ENCODE measurements at places on chromosomes 2 and 18.

DNA sequence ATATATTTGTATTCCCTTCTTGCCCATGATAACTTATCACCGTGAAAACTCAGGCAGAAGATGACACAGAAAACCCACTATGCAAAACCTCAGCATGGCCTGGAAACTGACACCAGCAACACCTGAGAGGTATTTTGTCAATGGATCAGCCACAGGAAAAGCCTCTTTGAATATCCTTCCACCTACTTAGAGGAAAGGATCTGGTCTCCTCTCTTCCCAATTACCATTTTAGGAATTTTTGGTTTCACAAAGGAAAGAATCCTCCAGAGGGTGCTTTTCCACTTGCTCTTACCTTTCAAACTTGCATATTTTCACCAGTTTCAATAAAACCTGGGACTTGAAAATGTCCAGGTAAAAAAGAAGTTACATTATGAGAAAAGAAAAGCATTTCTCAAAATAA is 20.0 kb upstream of the MEIS1 start:
- DNase-seq: no peak

DNA sequence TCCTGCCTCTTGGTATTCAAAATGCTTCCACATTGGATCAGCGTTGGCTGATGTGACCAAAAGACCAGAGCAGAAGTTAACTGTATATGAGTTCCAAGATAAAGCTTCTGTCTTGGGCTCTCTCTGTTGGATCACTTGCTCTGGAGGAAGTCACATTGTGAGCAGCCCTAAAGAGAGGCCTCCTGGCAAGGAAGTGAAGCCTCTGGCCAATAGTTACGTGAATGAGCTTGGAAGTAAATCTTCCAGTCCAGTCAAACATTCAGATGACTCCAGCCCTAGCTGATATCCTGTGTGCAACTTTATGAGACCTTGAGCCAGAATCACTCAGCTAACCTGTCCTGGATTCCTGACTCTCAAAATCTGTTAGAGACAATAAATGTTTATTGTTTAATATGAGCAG is 67.7 kb upstream of the CDKL4 start:
- DNase-seq: no peak

- no peak for DNase-seq
Measured at GRCh38 chr2:207937823-207938222, 87.5 kb downstream of the PLEKHM3 start.

GRCh38 chr2:234330902-234331301 is 166.0 kb downstream of the ARL4C start:
- no peak for DNase-seq

- no peak for DNase-seq
Measured at GRCh38 chr2:215107216-215108056, 31.0 kb downstream of the ABCA12 start.

DNA sequence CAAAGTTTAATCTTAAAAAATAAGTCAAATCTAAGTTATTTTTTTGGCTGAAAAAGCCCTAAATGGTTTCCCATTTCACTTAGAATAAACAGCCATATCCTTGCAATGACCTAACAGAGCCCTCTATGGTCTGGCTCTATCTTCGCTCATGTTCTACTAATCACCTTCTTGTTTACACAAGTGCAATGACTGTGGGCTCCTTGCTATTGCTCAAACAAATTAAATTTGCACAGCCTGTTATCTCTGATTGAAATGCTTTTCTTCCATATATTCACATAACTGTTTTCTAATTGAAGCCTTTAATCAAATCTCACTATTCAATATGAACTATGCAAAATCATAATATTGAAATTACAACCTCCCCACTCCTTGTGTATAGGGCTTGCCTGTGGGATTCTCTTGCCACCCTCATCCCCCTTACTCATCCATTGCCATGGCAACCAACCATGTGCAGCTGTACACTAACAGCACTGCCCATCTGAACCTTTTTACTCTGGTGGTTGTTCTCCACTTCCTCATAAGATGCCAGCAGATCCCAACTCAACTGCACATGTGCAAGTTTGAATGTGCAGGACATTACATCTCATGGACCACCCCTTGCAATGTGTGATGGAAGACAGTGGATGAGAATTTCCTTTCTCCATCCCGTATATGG is 1083.2 kb downstream of the SOCS6 start:
- no peak for DNase-seq

- no peak for DNase-seq
Measured at GRCh38 chr2:11775384-11775783, 29.0 kb downstream of the LPIN1 start.

DNA sequence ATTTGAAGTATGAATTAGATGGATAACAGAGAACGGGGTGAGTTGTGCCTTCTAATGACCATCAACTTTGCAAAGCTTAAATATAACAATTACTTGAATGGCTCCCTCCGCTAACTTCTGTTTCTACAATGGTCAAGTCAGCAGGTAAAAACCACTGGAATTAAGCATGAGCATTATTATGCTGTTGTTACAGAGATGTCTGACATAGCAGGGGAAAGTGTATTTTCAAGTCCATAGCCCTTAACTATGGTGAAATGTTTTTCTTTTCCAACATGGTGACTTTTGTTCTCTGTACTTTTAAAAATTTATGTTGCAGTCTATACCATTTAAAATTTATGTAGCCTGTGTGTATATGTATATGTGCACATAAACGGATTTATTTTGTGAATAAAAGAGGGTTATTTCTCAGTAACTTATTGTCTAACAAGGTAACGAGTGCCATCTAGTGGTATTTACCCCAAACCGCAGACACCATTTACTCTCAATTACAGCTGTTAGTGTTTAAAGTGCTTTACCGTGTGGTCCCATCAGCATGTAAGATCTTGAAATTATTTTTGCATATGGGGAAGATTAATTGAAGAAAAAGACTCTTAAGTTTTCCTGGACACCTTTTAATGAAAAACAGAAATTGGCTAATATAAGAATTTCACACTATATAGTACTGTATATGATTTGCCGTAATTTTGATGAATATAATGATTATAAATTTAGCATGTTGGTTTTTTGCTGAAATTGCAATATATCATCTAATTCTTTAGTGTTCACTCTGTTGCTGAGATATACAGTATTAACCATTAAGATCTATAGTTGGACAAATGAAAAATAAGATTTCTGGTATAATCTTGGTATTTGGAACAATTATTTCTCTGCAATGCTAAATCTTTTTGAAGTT is 78.2 kb downstream of the UBE2E3 start:
- no peak for DNase-seq

DNA sequence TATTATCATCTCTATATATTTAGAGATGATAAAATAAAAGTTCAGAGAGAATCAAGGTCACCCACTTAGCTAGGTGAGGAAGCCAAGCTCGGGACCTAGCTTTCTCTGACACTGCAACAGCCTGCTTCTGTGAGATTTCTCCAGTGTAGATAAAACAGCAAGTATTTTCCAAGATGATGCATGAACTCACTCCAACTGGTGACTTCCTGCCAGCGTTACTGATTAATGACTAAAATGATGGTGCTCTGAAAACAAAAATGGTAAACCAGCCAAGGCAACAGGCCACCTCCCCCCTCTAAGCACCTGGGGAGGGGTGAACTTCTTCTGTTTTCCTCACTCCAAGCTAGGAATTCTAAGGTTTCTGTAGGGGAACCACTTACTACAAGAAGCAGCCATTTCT is 510.2 kb upstream of the ID2 start:
- DNase-seq: no peak

- DNase-seq: no peak
Measured at GRCh38 chr2:127428057-127428814, 10.0 kb downstream of the PROC start.

DNA sequence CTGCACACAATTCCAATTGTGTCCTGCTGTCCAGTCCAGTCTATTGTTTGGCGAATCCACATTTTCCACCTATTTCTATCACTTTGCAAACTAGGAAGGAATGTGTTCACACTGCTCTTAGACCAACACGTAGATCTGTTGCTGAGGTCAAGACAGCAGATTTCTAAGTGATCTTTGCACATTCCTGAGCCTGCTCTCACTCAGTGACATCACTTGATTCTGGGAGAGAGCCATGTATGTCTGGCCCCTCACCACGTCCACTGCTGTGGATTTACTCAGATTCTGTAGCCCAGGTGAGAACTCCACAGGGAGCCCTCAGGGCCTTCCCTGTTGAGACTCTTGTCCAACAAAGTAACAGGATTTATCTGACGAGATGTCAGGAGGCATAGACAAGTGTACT is 317.2 kb downstream of the TSN start:
- DNase-seq: no peak

DNA sequence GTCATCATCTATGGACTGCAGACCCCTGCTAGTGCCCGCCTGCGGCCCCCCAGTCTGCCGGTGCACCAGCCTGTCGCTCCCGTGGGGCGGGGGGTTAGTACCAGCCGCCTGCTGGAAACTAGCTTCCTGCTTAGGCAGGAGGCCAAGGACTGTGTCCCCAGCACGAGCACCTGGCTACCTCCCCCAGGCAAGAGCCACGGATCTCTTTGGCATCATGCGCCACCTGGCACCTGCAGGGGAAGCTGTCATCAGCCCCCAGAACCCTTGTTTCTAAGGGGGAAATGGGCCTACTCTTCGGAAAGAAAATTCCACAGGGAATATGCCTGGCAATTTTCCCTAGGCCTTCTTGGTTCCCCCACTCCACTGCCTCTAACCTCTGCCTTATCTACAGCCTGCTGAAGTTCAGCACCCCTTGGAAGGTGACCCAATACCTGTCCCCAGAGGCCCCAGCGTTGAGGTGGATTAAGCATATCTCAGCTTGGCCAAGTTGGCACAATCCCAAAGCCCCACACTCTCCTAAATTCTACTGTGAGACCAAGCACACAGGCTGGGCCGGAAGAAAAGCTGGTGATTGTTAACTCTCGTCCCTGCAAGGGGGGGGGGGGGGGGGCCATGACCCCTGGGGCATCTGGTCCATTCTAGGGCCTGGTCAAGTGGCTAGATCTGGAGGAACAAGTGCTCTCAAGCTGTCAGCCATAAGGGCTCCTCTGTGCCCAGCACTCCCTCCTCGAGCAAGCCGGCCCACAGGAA is 62.0 kb upstream of the POMC start:
- DNase-seq: no peak

- no peak for DNase-seq
Measured at GRCh38 chr2:205988274-205988673, 97.7 kb downstream of the INO80D start.

DNA sequence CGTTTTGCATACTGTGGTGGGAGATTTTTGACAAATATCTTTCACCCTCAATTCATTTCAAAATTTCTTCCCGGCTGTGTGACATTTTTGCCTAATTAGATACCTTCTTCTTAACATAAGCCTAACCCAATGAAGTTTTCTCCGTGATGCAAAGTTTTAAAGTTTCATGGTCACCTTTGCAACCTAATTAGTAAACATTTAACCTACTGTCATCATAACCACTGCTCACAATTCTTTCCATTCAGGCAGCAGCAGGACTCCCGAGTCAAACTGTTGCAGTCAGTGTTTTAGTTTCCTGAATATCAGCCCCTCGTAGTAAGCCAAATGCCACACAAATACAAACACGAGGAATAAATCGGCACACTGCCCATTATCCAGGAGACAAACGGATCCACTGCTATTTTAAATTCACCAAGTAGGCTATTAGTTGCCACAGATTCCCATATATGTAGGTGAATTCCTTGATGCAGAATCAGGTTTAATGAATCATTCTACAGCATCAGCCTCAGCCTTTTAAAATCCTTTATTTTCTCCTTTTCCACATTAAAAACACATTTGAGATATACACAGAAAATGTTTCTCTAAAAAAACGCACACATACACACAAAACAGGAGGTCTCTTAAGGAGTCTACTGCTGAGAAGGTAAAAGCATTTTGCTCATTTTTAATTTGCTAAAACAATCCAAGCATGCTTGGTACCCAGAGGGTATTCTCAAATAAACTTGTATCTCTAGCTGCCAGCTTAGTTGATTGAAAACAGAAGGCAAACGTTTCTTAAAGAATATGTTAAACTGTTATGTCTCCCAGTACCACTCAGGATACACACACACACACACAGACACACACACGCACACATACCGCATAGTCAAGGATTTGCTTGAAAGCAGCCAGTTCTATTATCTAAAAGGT is 106.5 kb upstream of the KCTD1 start:
- no peak for DNase-seq

DNA sequence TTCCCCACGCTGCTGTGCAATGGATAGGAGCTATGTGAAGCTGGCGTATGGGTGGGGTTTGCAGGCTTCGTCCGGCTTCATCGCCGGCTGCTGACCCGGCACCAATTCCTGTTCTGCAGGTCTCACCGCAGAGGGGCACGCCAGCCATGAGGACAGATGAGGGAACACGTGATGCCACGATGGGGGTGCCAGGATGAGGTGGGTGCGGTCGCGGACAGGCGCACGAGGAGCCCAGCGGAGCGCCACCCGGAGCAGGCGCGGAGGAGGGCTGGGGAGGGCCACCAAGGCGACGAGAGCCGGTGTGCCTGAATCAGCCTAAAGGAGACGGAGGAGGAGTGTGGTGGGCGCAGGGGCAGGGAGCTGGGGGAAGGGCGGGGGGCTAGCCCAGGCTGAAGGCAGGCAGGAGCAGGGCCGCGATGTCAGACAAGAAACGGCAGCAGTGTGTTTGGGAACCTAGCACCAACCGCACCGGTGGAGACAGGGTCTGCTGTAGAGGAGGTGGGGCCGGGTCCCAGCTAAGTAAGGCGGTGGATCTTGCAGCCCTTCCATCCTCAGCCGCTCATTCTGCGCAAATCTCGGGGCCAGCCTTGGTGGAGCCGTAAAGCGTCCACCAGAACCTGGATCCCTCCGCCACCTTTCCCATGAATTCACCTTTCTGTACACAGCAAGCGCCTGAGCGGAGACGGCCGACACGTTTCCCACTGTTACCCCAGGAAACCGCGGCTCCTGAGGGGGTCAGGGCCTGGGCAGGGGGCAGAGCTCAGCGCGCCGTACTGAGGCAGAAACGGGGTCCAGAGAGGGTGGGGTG is 17.0 kb upstream of the CD8A start:
- DNase-seq: no peak

- DNase-seq: no peak
Measured at GRCh38 chr2:196696423-196697079, 57.0 kb downstream of the CCDC150 start.

DNA sequence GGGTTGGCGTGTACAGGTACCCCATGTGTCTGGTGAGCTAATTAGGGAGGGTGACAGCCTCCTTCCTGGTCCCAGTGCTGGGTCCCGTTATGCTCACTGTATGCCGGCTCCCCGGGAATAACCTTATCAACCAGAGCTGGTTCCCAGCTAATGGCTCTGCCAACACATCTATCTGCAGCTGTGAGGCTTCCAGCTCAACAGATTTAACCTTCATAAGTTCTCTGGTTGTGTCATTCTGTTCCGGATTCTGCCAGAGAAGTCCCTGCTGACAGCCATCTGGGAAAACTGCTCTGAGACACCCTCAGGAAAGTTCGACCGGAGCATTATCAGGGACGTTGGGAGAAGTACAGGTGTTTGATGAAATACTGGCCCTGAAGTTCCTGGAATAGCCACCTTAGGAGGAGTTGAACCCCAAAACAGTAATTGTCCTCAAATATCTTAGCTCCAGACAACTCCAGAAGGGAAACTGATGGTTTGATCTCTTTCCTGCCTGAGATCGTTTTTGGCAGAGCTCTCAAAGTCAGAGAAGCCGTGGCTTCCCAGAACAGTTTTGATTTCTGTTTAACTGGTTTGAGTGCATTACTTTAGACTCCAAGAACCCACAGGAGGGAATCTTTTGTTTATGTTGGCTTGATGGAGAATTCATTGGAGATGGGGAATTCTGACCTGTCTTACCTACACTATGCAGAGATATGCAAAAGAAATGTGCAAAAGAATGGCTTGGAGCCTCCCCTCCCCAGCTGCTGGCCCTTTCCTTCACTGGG is 39.4 kb upstream of the TXNDC2 start:
- DNase-seq: no peak
